C1 segment of cervical spinal cord (tissue), 14 donors: ENCODE measurements at places on chromosomes 2 and 18.

GRCh38 chr2:186559848-186560247, 30.0 kb upstream of the ITGAV start:
- DNase-seq: no peak

GRCh38 chr2:173929441-173929840, 35.7 kb downstream of the SP3 start:
- no peak for DNase-seq

DNA sequence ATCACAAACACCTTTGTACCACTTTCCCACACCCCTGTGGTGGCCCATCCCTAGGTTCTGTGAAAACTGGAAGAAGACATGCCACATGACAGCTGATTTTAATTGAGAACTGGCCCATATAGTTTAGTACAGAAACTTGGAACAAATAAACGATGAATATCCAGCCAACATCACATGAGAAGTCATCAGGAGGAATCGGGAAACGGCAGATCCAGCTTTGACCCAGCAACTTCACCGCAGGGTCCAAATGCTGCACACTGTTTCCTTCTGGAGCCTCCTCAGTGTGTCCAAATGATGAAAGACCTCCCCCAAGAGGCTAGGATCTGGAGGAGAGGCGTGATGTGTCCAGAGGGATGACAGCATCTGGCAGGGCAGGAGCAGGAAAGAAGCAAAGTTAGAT, 75.5 kb downstream of the COPS8 start:
- DNase-seq: no peak

DNA sequence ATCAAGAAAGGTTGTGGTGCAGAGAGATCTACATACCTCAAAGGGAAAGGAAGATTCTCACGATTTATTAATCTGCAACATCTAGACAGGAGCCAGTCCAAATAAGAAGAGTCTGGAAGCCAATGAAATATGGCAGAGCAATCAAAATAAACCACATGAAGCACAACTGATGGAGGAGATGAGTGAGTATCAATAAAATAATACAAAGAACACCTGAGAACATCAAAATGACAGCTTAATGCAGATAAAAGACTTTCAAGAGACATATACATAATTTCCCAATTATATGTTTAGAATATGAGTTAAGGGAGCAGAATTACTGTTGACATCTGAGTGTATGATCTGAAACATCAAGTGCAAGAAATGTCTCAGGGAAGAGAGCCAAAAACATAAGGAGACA, 12.5 kb upstream of the DOK6 start:
- no peak for DNase-seq

DNA sequence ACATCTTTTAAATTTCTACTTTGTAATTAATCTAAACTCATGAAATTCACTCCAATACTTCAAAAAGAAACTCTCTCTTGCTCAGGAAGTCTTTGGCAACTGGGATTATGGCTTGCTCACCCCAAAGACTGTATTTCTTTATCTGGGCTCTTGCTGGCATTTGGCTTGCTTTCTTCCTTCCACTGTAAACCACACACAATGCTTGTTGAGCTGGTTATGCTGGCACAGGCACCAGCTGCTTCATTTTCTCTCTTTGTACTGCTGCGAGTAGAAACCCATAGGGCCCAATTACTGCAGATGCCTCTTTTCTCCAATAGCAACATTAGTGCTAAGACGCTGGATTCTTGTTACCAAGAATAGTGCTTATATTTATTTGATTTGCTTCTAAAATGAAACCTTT, 51.4 kb downstream of the SLC38A11 start:
- DNase-seq: no peak

DNA sequence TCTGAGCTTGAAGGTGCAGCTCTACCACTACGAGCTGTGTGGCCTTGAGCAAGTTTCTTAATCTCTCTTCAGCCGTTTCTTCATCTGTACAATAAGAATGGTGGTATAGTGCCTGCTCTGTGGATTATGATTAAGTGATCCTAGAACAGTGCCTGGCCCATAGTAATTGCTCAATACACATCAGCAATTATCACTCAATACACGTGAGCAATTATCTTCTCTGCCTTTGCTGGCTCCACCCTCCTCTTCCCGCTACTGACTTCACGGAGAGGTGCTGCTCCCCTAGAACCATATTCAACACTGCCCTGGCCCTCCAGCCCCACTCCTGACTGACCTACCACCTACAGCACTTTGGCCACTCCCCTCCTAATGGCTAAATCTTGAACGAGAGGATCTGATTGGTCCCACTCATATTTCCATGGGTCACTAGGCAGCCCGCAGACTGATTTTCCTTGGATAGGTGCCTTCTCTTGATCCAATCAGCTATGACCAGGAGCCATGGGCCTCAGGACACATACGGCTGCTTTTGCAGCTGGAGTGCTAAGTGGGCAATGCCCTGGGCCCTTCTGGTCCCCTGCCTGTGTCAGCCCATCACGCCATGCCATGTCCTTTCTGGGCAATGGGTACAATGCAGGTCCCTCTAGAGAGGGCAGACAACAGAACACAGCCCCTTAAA, 77.5 kb downstream of the STPG4 start:
- DNase-seq: no peak

- no peak for DNase-seq
Measured at GRCh38 chr18:65817178-65817577, 66.4 kb downstream of the CDH7 start.

GRCh38 chr2:275466-275865, 10.7 kb downstream of the ACP1 start:
- DNase-seq: peak; percentile 6

- DNase-seq: no peak
Measured at GRCh38 chr2:129404000-129404685, 575.3 kb upstream of the RAB6C start.

GRCh38 chr18:54411781-54412180, 54.1 kb downstream of the C18orf54 start:
- DNase-seq: no peak

DNA sequence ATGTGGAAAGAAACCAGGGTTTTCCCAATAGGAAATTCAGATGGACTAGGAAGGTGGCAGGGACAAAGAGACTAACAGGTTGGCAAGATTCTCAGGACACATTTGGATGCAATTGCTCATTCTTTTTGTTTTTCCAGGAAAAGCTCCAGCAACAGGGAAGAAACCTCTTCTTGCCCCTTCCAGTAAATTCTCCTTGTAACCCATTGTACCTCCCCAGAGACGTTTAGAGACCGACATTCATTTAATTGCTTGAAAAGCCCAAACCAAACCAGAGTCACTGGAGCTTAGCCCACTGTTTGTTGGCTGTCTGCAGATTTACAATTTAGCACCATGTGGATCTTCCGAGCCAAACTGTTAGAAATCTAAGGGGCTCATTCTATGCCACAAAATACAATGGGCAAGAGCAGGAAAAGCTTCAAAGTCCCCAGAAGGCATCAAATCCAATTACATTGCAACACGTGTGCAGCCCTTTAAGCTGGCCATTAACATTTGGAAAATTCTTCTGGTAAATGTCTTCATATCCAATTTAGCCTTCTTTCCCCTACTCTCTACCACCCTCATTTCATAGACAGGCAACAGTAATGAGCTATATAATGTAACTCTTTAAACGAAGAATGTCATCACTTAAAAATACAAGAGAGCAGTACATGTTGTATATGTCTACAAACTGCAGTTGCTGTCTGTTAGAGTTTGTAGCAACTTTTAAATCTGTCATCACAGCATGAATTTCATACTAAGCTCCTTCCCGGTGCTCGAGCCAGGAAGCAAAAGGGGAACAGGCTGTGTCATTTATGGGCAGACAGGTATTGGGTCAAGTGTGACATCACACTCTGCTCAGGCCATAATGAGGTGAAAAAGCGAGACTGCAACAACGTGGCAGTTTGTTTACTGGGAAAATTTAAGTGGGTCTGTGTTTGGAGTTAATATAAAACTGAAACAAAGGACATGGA, 235.6 kb upstream of the HNRNPA3 start:
- peak; percentile 2 for DNase-seq

DNA sequence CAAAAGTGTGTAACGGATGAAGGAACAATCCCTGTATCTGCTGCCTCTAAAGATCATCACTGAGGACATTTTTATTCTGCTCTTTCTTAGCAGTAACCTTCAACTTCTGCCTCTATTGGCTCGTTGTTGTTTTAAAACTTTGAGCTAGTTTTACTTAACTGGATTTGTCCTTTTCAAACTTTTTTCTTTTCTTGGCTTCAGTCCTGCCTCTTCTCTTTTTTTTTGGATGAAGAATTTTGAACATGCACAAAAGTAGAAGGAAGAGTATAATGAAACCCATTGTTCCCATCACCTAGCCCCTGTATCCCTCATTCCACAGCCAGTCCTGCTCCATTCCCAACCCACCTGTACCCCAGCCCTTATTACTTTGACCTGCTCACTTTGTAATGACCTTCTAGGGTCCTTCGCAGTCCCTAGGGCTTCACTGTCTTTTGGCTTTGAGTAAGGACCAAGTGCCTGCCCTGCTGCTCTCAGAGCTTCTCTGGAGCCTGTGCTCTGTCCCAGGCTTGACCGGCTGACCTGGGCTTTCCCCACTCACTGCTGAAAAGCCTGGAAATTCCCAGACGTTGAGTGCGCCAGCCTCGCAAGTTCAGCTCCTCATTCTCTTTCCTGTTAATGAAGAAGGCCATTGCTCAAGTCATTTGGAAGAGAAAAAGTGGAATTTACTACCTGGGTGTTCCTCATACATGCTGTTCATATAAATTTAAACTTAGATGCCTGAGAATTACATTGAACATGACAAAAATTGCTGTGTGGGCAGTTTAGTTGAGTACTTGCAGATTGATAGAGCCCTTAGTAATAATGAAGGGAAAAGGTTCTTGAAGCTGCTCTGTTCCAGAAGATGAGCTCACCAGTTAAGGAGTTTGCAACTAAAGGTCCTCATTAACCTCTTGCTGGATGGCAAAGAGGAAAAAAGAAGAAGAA, 149.3 kb upstream of the ALPP start:
- DNase-seq: no peak

DNA sequence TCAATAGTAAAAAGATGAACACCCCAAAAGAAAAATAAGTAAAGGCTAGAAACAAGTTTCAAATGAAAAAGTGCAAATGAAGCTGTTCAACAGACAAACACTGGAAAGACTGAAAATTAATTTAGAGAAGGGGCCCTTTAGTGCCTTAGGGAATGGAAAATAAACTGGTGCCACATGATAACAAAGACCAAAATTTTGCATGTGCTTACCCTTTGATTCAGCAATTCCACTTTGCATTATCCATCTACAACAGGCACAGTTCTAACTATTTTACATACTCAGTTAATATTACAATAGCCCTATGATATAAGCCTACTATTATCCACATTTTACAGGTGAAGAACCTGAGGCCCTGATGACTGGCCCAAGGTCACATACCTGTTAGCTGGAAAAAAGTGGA, 183.9 kb downstream of the NBAS start:
- DNase-seq: no peak

GRCh38 chr2:185665251-185665814, 73.3 kb upstream of the FSIP2 start:
- DNase-seq: no peak

DNA sequence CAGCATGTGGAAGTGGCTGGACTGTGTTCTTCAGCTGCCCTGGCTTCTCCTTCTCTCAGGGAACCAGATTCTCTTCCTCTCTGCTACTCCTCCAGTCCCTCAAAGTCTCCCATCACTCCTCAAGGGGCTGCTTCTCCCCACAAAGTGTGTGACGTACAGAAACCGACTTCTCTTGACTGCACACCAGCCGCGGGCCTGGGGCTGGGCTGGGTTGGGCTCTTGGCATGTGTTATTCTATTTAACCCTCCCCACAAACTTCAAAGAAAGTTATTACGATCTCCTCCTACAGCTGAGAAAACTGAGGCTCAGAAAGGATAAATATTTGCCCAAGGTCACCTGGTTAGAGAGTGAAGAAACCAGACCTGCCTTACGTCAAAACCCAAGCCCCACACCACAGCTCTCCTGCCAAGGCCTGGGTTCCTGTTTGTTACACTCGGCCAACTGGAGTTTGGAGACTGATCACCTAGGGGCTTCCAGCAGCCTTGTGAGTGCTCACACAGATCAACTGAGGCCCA, 269.0 kb downstream of the TFCP2L1 start:
- DNase-seq: no peak

GRCh38 chr2:69956475-69956979, 4.9 kb downstream of the ASPRV1 start:
- DNase-seq: no peak

GRCh38 chr2:202408546-202409140, 32.5 kb downstream of the BMPR2 start:
- DNase-seq: no peak

DNA sequence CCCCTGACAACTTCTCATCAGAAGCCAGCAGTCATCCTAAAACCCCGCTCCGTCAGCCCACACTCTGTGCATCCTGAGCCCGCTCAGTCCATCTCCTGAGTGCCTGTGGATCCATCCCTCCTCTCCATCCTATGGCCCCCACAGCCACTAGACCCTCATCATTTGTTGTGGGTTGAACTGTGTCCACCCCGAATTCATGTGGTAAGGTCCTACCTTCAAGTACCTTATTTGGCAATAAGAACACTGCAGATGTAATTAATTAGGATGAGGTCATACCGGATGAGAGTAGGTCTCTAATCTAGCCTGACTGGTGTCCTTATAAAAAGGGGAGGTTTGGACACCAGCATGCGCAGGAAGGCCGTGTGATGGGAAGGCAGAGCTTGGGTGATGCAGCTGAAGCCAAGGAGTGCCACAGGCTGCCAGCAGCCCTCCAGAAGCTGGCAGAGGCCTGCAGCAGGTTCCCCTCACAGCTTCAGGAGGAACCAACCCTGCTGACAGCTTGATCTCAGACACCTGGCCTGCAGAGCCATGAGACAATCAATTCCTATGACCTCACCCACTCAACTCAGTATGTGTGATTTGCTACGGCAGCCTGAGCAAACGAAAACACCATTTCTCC, 192.4 kb downstream of the ZBTB7C start:
- DNase-seq: no peak

- no peak for DNase-seq
Measured at GRCh38 chr2:204339212-204339715, 206.0 kb upstream of the PARD3B start.

- DNase-seq: no peak
Measured at GRCh38 chr2:203858176-203858575, 9.4 kb upstream of the CTLA4 start.

GRCh38 chr18:12291690-12292089, 16.4 kb upstream of the TUBB6 start:
- no peak for DNase-seq

- no peak for DNase-seq
Measured at GRCh38 chr2:240142859-240143258, 2.4 kb upstream of the OTOS start.

DNA sequence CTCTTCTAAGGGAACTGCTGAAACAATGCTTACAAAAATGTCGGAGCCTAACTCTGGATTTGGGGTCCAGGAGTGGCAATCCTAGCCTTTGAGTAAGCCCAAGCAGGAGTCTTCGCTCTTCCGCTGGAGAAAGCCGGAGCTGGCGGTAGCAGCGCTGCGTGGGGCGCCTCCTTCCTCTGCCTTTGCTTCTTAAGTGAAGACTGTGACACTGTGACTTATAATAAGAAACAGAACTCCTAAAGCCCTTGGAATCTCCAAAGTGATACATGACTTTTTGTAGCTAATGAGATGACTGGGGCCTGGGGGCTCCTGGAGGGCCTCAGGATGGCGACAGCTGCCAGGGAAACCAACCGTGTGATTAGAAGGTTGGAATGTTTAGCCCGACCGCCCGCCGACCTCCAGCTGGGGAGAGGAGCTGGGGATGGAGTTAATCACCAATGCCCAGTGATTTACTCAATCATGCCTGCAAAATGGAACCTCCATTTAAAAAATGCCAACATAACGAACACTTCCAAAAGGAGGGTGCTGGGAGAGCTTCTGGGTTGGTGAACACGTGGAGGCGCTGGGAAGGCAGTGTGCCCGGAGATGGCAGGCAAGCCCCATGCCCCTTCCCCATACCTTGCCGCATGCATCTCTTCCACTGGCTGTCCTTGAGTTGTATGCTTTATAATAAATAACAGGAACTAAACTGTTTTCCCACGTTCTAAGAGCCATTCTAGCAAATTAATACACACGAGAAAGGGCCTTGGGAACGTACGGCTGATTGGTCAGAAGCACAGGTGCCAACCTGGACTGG, 29.0 kb upstream of the MAL start:
- no peak for DNase-seq
